ENCODE measurements at places on chromosomes 5 and 9.
A peak's percentile ranks its signal among the peaks of the same experiment; 100 is the strongest.

GRCh38 chr5:128426090-128426534, 111.9 kb downstream of the FBN2 start:
- no peaks in the 10 kb centered on the region for H3K27me3 ChIP-seq
- H3K4me3 ChIP-seq = no peak overlapping the region
- peaks cover 2% of the 10 kb centered on the region for H3K4me1 ChIP-seq
- DNase-seq = no peak

GRCh38 chr5:14415698-14416074, 165.9 kb upstream of the OTULINL start:
- DNase-seq = no peak
- H3K27ac ChIP-seq = peak overlapping the region; percentile 45
- H3K36me3 ChIP-seq = peaks cover 63% of the 10 kb centered on the region
- H3K4me3 ChIP-seq = no peak overlapping the region
- peaks cover 12% of the 10 kb centered on the region for H3K27me3 ChIP-seq

- no peaks in the 10 kb centered on the region for H3K27me3 ChIP-seq
- no peak for DNase-seq
- no peak overlapping the region for H3K27ac ChIP-seq
Observed at GRCh38 chr5:103283120-103283519, 24.6 kb downstream of the MACIR start.

- no peaks in the 10 kb centered on the region for H3K4me1 ChIP-seq
- no peak overlapping the region for H3K4me3 ChIP-seq
Observed at GRCh38 chr9:72371151-72371550, 6.1 kb upstream of the ZFAND5 start.

DNA sequence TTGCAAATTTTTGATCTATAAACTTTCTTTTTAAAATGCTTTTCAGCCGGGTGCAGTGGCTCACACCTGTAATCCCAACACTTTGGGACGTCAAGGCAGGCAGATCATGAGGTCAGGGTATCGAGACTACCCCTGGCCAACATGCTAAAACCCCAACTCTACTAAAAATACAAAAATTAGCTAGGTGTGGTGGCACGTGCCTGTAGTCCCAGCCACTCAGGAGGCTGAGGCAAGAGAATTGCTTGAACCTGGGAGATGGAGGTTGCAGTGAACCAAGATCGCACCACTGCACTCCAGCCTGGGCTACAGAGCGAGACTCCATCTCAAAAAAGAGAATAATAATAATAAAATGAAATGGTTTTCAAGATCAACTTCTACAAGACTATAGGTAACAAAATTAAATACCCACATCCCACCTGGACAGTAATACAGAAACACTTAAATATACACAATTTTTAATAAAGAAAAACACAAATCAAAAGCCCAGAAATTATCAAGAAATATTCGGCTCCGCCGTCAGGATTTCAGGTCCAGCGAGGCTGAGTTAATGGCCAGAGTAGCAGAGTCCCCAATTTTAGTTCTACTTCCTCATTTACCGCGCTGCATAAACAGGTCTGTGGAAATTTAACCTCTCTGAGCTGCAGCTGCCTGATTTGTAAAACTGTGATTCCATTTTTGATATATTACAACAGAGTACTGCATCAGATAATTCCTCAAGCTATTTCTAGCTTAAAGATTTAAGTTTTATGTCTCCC, 4.0 kb downstream of the TUT7 start:
- H3K4me3 ChIP-seq = peak overlapping the region; percentile 59
- DNase-seq = no peak
- H3K27me3 ChIP-seq = no peaks in the 10 kb centered on the region
- H3K27ac ChIP-seq = no peak overlapping the region
- peaks cover 19% of the 10 kb centered on the region for H3K4me1 ChIP-seq
- H3K36me3 ChIP-seq = peaks cover 4% of the 10 kb centered on the region

All from endothelial cell (in vitro differentiated cells).